ENCODE measurements at places on chromosomes 2 and 18.
A peak's percentile ranks its signal among the peaks of the same experiment; 100 is the strongest.

- DNase-seq: no peak
These were observed 21.6 kb upstream of the RPRD1A start for GRCh38 chr18:36089001-36089400.

- peak; percentile 59 for DNase-seq
These were observed 186.8 kb upstream of the CTAGE1 start for GRCh38 chr18:22604390-22604985.

DNA sequence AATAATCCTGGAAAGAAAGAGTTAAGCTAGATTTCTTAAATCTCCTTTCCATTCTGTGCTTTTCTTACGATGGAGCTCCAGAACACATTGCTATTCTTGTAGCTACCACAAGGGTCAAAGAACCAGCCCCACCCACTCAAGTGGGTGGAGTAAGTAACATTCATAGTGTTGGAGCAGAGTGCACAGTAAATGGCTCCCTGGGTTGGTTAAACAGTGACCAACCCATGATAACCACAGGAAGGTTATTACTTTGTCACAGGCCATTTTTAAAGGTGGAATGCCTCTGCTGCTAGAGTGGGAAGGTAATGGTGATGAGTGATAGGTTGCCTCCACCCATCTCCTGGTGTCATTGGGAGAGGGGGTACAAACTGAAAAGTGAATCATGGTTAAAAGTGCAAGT is 13.9 kb downstream of the ARPC2 start:
- DNase-seq: no peak

GRCh38 chr2:169877398-169877797 is 50.1 kb downstream of the UBR3 start:
- DNase-seq: no peak

DNA sequence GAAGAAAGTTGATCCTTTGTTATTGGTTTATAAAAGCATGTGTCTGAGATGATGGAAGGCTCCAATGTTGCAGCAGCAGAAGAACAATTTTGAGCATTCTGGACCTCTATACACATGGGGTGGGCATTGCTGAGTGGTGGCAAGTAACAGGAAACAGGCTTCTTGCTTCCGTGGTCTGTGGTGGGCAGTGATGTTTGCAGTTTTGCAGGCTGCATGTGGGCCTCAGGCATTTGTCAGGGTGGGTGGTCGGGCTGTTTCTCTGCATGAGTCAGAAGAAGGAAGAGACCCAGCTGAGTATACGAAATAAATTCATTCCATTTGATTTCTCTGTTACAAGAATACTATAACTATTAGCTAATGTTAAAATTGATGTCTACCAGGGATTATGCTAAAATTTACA is 239.5 kb upstream of the COL3A1 start:
- DNase-seq: no peak

DNA sequence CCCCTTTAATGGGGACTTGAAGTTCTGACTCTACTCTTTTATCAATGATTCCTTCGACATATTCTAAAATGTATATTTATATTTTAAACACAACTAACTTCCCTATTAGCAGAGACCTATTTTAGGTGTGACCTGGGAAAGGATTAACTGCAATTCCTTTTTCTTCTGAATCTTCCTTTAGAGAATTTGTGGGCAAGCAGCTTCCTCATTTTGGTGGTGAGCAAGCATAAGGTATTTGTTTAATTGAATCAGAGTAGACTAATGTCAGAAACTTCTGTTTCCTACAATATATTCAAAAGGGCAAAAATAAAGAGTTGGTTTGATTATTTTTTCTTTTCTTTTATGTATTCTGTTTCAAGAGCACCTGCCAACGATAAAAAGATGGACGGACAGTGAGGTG is 237.0 kb downstream of the IKZF2 start:
- no peak for DNase-seq

- DNase-seq: no peak
These were observed 49.9 kb downstream of the CXCR4 start for GRCh38 chr2:136067897-136068580.

- DNase-seq: no peak
These were observed 9.0 kb upstream of the EFR3B start for GRCh38 chr2:25032901-25033300.

- no peak for DNase-seq
These were observed 98.4 kb upstream of the OSR1 start for GRCh38 chr2:19456705-19457309.

DNA sequence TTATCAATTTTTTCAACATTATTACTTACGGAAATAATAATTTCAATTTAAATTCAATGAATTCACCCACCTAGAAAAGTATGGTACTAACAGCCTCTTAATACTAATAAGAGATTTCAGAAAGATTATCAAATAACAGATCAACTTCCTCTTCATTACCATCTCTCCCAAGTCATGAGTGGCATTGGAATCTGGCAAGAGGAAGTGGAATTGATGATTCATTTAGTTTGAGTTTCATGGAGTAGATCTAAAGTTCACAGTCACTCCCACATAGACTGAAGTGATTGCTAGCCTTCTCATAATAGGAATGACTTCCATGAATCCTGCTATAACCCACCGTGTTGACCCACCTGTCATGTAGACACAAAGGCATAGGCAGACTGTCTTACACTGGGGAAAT is 77.7 kb upstream of the WDR75 start:
- no peak for DNase-seq

GRCh38 chr2:234388591-234388990 is 108.3 kb downstream of the ARL4C start:
- no peak for DNase-seq

GRCh38 chr18:58859907-58860306 is 4.8 kb upstream of the ZNF532 start:
- no peak for DNase-seq

DNA sequence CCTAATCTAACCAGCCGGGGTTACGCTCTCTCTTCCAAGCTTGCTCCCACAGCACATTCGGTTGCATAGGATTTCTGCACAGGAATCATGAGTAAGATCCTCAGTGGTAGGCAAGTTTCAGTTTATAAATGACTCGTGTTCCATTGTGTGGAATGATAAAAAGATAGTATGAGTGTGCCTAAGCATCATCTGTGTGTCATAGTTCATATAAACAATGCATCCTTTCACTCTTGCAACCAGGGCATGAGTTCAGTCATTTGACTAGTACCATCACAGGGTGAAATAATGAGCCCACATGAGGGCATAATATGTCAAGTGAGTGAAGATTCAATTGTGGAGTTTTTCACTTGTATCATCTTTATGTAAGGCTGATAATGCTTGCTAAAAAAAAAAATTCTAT is 417.1 kb upstream of the CDH2 start:
- DNase-seq: no peak

DNA sequence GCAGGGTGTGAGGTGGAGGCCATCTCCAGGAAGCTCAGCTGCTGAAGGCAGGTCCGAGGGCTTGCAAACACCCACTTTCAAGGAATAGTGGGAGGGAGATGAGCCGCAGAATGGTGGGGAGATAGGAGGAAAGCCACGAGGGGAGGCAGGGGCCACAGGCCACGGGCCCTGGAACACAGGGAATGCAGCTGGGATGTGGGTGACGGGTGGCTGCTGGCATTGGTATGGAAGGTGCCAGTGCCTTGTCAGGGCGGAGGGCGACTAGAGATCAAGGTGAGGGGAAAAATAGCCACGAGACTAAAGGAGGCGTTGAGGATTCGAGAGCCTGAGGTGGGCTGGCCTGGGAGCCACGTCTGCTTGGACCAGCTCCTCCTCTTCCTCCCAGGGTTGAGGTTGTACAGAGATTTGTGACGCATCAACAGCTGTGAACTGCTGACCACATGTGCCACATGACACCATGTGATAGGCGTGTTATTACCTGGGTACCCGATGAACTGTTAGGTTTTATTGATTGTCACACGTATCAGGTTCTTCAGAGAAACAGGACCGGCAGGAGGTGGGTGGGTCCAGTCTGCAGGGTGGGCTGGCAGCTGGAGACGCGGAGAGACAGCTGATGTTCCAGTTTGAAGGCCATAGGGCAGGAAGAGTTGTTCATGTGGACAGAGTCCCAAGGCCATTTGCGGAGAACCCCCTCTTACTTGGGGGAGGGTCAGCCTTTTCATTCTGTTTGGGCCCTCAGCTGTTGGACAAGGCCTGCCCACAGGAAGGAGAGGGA is 9.9 kb downstream of the IMPA2 start:
- peak; percentile 23 for DNase-seq

DNA sequence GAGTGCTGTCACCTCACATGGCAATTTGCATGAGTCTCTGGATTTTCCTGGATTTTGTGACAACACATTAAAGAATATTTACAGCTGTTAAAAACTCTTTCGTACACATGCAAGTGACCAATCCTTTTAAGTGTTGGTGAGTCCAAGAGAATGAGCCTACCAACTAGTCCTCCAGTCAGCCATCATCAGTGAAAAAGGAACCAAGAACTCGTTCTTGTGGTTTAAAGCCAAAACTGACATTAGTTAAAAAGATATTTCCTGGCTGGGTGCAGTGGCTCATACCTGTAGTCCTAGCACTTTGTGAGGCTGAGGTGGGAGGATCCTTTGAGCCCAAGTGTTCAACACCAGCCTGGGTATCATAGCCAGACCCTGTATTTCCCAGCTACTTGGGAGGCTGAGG is 215.4 kb upstream of the ITGA4 start:
- DNase-seq: no peak

DNA sequence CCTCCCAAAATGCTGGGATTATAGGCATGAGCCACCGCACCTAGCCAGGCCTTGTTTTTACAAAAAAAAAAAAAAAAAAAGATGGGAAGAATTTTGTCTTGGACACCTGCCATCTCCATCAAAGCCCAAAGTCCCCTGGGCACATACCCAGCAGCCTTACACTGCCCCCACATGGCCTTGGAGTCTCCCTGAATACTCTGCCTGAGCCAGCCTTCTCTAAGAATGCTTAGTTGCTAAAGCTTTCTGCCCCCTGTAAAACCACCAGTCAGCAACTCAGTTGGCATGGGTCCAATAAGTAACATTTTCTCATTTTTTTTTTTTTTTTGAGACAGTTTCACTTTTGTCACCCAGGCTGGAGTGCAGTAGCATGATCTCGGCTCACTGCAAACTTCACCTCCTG is 40.6 kb downstream of the SPC25 start:
- DNase-seq: no peak

- no peak for DNase-seq
These were observed 43.8 kb upstream of the PEX13 start for GRCh38 chr2:60973705-60974104.

DNA sequence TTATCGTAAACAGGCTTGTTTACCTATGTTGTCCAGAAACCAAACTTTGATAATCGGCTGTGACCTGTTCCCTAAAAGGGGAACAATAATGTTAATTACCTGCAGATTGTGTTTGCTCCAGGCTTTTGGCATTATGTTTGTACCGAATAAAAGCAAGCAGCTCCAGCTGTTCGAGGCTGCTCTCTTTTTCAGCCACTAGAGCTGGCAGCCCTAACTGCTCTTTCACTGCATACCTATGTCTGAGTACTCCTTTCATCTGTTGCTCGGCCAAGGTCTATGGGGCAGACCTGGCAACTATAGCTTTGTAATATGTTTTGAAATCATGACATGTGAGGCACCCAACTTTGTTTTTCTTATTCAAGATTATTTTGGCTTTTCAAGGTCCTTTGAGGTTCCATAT is 77.8 kb upstream of the EHBP1 start:
- DNase-seq: no peak

DNA sequence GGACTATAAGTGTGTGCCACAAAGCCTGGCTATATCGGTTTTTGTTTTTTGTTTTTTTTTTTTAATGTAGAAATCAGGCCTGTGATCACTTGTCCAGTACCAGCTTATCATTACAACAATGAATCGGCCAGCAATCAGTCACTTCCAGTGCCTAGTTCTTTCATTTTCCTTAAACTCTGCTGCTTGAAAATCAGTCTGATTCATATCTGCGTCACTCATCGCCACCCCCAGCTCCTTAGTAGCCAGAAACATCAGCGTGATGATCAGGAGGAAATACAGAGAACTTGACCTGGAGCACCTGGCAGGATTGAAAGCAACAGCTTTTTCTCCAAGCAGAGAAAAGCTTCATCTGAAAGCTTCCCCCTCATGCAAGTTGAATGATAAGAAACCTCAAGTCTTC is 75.4 kb downstream of the SPTBN1 start:
- DNase-seq: no peak

DNA sequence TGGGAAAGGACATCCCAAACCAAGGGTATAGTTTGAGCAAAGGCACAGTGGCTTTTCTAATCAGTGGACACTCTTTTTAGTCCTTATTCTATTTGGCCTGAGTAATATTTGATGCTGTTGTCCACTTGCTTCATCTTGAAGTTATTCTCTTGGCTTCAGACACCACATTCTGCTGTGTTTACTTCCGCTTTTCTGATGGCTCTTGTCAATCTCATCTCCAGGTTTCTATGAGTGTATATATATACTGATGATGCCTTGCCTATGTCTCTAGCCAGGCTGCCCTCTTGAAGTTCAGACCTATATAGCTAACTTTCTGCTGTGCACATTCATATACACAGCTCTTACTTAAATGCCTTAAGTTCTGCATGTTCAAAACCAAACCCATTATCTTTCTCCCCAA is 83.1 kb downstream of the EFEMP1 start:
- no peak for DNase-seq

GRCh38 chr2:210195101-210195852 is 24.1 kb upstream of the KANSL1L start:
- DNase-seq: no peak

GRCh38 chr18:65527879-65528633 is 222.8 kb upstream of the CDH7 start:
- DNase-seq: peak; percentile 8

GRCh38 chr2:109479804-109480203 is 134.0 kb downstream of the SEPTIN10 start:
- no peak for DNase-seq

- DNase-seq: no peak
These were observed 251.6 kb upstream of the NCKAP5 start for GRCh38 chr2:133819906-133820305.

GRCh38 chr2:100818606-100819369 is 1.2 kb upstream of the NPAS2 start:
- peak; percentile 81 for DNase-seq

DNA sequence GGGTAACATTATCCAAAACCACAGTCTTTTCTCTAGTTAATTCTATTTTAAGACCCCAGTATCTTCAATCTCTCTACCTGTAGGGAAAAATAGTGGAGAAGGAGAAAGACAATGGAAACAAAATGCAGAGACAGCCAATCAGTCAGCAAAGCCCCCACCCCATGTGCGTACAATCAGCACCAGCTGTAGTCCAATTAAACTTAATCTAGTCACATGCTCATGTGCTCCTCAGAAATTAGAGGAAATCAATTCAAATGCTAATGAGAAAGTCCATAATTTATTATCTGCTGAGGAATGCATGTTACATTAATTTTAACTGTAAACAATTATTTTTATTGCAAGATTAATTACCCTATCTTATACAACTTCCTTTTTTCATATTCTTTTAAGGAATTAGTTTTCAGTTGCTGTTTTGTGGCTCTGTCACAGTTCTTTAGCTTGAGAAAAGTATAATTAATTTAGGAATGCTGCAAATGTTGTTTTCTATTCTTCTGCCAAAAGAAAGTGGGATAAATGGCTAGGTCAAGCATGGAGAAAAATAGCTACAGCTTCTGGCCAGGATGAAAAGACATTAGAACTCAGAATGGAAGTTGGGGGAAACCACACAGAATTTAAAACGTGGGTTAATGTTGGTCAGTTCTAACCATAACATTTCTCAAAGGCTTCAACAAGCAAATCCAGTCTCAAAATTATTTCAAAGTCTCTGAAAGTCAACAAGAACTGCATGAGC is 232.4 kb upstream of the HNRNPA3 start:
- peak; percentile 22 for DNase-seq

GRCh38 chr2:196187898-196188458 is 16.6 kb upstream of the STK17B start:
- no peak for DNase-seq

- DNase-seq: no peak
These were observed 11.7 kb downstream of the ZNF385B start for GRCh38 chr2:179849719-179850118.

GRCh38 chr18:36078751-36079529 is 11.6 kb upstream of the RPRD1A start:
- no peak for DNase-seq

Measured in right kidney (tissue), 9 donors.